ENCODE measurements at places on chromosomes 4 and X. TPM values are rescaled to one million over a fixed set of nuclear protein-coding genes. Genes with fewer than 3 reads are reported as not detected.

BEND2 gene
- not detected for polyA plus RNA-seq

GLUD2 gene
- polyA plus RNA-seq = 4.2 TPM

DNA sequence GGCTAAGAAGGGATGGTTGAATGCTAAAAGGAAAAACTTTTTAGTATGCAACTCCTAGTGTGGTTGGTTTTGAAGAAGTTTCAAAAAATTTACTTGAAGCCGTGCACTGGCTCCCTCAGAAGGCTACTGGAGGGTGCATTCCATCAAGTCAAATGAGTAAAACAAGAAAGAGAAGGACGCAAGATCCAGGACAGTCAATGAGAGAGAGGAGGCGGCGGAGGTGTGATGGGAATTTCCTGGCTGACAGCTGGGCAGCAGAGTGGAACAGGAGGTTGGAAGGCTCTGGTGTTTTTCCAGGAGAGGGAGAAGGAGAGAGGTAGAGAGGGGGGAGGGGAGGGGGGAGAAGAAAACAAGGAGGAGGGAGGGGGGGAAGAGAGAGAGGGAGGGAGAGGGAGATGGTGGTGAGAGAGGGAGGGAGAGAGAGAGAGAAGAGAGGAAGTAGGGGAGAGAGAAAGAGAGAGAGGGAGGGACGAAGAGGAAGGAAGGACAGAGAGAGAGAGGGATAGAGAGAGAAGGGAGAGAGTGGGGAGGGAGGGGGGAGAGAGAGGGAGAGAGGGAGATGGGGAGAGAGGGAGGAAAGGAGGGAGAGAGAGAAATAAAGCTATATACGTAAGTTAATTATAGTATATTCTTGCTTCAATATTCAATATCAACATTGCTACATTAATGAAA, 126.4 kb downstream of the SH3KBP1 start:
- no peaks in the 10 kb centered on the region for H3K36me3 ChIP-seq
- H3K4me1 ChIP-seq = no peaks in the 10 kb centered on the region
- no peak overlapping the region for H3K27ac ChIP-seq

GRCh38 chrX:20284992-20285391, 18.3 kb upstream of the RPS6KA3 start:
- no peak overlapping the region for H3K4me3 ChIP-seq
- DNase-seq = no peak
- peaks cover 3% of the 10 kb centered on the region for H3K27me3 ChIP-seq
- H3K4me1 ChIP-seq = no peaks in the 10 kb centered on the region

DNA sequence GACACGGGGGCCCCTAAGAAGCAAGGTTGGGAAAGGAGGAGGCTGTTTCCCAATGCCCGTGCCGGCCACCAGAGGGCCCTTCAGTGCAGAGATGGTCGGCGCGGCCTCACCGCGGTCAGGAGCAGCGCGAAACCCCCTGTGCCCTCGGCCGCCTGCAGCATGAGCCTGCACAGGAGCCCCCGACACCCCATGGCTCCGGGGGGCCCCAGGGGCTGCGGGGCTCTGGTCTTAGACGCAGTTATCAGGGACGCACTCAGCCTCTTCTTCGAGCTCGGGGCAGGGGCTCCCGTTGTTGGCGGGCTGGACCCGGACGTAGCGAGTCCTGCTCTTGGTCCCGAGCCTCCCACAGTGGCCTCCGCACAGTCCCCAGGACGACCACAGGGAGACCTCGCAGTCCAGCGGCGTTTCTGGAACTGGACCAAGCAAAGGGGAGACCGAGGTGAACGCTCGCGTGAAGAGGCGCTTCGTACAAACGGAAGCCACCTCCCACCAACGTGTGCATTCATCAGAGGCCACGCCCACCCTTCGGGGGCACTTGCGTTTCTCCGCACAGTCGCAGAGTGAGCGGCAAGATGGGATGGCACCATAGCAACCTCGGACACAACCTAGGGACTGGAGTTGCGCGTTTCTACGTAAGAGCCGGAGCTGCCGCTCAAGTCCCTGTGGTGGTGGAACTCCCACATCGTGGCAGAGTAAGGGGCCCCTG, 5.0 kb downstream of the SPON2 start:
- H3K27ac ChIP-seq = peak overlapping the region; percentile 24
- no peaks in the 10 kb centered on the region for H3K36me3 ChIP-seq
- DNase-seq = peak; percentile 78
- H3K4me3 ChIP-seq = peak overlapping the region; percentile 59
- peaks cover 21% of the 10 kb centered on the region for H3K27me3 ChIP-seq
- H3K4me1 ChIP-seq = peaks cover 29% of the 10 kb centered on the region

- H3K27me3 ChIP-seq = no peaks in the 10 kb centered on the region
- no peaks in the 10 kb centered on the region for H3K4me1 ChIP-seq
- H3K27ac ChIP-seq = peak overlapping the region; percentile 10
- H3K4me3 ChIP-seq = no peak overlapping the region
These were observed 29.2 kb downstream of the IGFBP7 start for GRCh38 chr4:57080781-57081650.
